ENCODE measurements at places on chromosomes 5 and 9.

DNA sequence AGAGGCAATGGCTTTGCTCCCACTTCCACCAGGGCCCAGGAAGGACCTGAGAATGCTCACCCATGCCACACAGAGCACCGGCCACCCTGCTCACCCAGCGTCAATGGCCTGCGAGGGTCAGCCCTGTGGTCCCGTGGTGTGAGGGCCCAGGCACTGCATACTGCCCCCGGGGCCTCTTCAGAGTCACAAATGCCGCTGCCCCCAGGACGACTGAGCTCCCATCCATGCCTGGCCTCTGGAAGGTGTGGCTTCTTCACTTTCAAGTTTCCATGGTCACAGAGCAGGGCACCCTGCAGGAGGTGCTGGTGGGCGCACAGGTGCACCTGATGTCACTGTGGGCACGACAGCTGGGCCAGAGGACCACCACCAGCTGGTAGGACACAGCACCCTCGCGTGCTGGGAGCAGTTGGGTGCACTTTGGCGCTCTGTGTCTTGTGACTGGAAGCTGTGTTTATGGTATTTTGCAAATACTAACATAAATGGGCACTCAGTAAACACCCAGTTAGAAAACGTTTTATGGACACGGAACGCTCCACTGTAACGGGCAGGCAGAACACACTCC, 12.5 kb upstream of the ZDHHC11 start:
- no peak for DNase-seq

DNA sequence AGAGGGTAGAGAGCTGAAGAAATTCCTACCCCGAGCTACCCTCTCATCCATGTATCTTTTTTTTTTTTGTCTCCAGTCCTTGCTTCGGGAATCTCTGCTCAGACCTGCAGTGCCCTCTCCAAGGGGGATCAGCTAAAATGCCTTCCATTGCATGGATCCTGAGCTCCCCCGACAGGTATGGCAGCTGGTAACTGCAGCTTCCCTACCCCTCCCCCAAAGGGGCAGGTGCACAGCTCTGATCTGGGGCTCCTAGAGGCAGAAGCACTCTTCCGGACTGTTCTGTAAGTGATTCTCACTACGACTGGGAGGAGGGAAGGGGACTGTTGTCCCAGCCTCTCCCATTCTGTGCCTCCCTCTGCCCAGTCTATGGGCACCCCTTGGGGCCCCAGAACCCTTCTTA, 169.6 kb downstream of the MELK start:
- DNase-seq = no peak

DNA sequence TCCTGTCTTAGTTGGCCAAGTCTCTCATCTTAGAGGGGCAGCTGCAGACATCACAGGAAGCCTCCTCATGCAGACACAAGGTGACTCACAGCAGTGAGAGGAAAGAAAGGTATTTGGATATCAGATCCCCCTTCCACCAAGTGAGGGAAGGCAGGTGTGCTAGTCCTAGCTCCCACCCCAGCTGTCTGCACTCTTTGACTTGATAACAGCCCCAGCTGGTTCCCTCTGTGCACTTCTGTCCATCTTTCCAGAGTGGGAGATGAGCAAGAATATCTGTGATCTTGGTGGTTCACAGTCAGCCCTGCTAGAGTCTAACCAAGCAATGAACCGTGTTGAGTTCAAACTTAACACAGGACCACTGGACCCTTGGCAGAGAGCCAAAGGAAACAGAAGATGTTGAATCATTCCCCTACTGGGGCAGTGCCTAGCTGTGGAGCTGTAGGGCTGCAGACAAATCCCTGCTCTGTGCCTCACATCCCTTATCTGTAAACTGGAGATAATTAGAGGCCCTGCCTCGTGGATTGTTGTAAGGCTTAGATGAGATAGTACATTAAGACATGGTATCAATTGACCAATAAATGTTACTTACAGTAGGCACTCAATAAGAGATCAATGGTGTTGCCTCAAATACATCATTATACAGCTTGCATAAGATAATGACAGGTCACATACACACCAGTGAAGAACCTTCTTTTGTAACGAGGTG, 39.1 kb downstream of the SH3RF2 start:
- DNase-seq = peak; percentile 15

- no peak for DNase-seq
Observed at GRCh38 chr9:124212381-124213050, 45.2 kb upstream of the NEK6 start.

DNA sequence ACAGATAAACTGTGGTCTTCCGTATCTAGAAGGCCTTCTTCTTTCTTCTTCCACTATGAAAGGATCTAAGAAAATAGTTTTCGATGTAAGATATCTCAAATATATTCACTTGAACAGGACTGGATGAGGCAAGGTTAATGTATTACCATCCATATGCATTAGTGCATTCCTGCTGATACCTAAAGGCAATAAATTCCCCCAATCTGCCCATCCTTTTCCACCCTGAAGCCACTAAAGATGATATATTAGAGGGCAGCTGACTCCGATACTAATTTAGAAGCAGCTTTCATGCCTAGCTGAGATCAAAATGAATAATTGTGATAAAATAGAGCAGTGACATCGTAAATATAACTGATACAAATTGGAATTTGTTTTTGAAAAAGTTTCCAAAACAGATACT, 63.3 kb downstream of the DEPDC1B start:
- DNase-seq = no peak

GRCh38 chr9:91949946-91950664, at the start of gene ROR2:
ROR2 (minus strand) TSS chr9:91950228.
- DNase-seq = peak; percentile 49

DNA sequence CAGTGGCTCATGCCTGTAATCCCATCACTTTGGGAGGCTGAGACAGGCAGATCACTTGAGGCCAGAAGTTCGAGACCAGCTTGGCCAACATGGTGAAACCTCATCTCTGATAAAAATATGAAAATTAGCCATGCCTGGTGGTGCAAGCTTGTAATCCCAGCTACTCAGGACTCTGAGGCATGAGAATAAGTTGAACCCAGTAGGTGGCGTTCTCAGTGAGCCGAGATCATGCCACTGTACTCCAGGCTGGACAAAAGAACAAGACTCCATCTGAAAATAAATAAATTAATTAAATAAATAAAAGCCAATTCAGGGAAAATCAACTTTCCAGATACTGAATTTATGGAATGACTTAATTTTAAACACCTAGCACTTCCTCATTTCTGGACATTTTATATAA, 1722.1 kb downstream of the MAT2B start:
- DNase-seq = no peak

DNA sequence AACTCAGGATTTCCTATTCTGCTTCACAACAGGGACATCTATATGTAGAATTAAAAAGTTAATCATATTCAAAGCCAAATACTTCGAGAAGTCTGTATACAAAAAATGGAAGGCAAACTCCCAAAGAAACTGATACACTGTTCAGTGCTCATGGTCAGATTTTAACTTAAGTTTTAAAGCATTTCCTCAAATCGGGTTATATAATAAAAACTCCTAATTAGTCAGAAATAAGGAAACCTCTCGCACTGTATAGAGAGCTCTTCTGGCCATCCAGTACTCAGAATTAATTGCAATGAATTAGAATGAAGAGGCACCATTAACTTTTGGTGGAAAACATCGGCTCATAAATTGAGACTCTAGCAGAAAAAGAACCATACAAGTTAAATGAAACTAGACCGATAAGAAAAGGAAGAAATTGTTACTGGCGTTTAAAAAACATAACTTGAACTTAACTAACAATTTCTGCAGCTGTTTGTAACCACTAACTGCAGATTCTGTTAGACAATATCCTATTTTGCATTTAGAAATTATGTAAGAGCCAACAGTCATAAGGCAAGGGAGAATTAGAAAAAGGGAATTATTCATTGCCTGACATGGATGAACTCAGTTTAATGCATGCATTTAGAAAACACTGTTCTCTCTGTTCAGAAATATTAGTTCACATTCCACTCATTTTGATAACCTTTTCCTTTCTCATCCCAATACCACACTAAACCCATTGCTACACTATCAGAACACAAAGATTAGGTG, 96.6 kb downstream of the FNBP1 start:
- DNase-seq = no peak

DNA sequence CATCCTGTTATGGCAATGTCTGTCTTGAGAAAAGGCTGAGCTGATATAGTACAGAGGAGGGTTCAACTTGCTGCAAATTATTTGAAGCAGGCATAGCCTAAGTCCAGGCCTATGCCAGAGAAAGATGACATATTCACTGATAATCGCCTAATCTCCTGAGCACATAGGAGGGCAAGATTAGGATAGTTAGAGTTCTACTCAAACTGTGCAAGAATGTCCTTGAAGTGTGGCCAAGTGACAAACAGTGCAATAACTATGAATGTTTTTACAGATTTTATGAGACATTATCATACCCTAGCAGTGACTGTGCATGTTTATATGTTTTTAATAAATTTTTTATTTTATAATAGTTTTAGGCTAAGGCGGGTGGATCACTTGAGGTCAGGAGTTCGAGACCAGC, 96.2 kb downstream of the TSSK1B start:
- no peak for DNase-seq

DNA sequence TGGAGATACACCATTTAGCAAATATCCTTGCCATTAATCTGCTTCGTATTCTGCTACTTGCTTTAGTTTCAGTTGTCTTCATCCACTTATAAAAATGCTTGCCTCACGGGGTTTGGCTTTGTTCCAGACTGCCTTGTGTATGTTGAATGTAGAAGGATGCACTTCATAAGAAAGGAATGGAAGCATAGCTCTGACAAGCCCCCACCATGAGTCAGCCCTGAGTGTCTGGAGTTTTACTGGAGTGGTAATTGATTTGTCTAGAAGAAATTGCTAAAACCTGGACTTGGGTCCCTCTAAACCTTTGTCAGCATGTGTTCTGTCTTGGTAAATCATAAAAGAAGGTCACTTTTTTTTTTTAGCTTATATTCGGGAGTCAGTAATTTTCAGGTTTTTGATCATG, 4.6 kb downstream of the TEX48 start:
- peak; percentile 88 for DNase-seq

DNA sequence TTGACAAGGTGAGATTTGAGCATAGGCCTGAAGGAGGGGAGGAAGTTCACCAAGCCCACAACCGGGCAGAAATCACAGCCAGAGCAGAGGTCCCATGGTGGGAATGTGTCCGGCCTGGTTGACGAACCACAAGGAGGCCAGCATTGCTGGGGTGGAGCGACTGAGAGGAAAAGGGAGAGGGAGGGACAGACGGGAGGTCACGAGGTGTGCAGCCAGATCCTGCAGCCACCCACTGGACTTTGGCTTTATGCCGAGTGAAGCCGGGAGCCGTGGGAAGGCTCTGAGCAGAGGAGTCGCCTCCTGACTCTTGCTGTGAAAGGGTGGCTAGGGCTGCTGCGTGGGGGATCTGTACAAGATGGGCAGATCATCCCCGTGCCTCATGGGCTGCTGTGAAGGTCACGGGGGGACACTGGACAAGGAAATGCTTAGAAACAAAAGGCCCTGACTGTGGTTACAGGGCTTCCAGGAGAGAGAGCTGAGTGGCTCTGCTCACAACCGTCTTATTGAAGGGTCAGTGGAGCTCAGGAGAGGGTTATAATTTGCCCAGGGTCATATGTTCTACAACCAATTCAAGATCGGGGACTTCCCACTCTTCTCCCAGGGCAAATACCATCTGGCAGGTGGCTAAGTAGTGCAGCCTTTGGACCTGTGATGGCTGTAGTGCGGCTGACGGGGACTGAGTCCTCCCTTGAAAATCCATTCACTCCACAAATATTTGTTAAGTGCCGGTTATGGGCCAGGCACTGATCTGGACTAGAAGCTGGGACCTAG, 15.6 kb upstream of the CD74 start:
- no peak for DNase-seq

DNA sequence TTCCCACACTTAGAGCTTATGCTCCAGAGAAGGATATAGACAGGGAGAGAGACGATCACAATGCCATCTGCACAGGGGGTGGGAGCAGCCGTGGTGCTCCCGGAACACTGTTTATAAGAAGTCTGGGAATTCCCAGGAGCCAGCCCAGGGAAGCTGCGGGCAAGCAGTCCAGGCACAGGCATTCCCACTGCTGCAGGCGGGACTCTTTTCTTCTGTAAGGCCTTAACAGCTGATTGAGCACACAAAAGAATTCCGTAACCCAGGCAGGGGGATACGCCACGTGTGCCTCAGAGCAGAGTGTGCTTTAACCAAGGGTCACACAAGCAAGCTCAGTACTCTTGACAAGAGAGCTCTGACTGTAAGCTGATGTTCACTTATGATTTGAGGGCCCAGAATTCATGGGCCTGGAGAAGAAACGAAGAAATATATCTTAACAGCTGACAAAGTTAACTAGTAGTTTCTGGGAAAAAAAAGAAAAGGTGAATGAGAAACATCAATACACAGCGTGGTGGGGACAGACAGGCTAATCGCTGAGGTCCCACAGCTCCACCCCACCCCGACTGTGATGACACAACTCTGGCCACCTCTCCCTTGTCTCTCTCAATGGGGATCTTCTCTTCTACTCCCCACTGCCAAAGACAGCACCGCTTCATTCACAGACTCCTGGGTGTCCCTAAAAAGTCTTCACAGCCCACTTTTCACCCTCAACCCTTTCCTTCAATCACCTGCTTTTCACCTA, 85.9 kb upstream of the SIMC1 start:
- DNase-seq = no peak

- DNase-seq = no peak
Observed at GRCh38 chr5:65327582-65327981, 154.1 kb downstream of the ADAMTS6 start.

Data from hematopoietic multipotent progenitor cell treated with erythropoietin and hydrocortisone succinate and interleukin-3 and kit ligand, for 8 days (in vitro differentiated cells).